Stimulated activated naive CD4-positive, alpha-beta T cell treated with Interleukin-2 at 50 U/mL for 16 hours (primary cell): ENCODE measurements at places on chromosomes 6 and 20.

GRCh38 chr6:18088419-18089296 lies 33.8 kb downstream of the NHLRC1 start:
- DNase-seq, result no peak

DNA sequence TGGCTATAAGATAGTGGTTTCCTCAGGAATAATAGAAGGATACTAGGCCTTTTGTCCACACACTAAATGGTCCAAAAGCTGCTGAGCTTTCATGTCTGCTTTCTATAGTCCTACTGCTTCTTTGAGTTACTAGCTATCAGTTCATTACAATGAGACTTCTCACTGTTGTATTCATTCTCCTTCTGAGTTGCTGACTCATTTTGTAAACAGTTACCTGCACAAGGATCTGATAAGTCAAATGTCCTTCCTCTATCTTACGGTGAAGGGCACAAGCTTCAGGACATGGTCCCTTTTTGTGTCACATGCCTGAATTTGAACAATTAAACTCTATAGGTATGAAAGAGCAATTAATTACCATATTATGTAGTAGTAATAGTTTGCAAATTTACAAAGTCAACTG lies 90.5 kb downstream of the MAN1A1 start:
- no peak for DNase-seq

DNA sequence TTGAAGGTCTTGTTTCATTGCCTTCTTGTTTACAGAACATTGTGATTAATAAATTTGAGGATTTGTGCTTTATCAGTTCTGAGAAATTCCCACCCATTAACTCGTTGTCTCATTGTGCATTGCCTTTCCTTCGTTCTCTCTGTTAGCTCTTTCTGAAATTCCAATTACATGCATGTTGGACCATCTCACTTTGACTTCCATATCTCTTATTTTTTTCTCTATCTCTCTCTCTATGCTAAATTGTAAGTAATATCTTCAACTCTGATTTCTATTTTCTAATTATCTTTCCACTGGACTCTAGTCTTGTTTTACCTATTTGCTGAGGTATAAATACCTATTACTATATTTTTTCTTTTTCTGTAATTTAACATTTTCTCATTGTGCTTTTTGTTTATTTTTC lies 92.3 kb downstream of the SHLD1 start:
- no peak for DNase-seq

GRCh38 chr6:2982426-2983117 lies 11.2 kb upstream of the SERPINB6 start:
- no peak for DNase-seq

GRCh38 chr20:54624706-54625390 lies 149.5 kb downstream of the DOK5 start:
- no peak for DNase-seq

GRCh38 chr6:5937936-5938706 lies 68.6 kb downstream of the NRN1 start:
- no peak for DNase-seq

GRCh38 chr6:105209950-105210706 lies 30.3 kb upstream of the POPDC3 start:
- no peak for DNase-seq
